ENCODE measurements at places on chromosomes 13 and 19. TPM values are rescaled to one million over a fixed set of nuclear protein-coding genes. Genes with fewer than 3 reads are reported as not detected.

The KLK2 gene
- not detected for polyA plus RNA-seq

GRCh38 chr19:805166-805551, 7.9 kb downstream of the PTBP1 start:
- DNase-seq, result no peak
- H3K27ac ChIP-seq, result no peak overlapping the region
- H3K27me3 ChIP-seq, result no peaks in the 10 kb centered on the region
- peaks cover 3% of the 10 kb centered on the region for H3K4me1 ChIP-seq
- peaks cover 15% of the 10 kb centered on the region for H3K36me3 ChIP-seq
- H3K4me3 ChIP-seq, result no peak overlapping the region

The HSH2D gene
- polyA plus RNA-seq, result 0.10 TPM

The OR7C2 gene
- polyA plus RNA-seq, result not detected

DNA sequence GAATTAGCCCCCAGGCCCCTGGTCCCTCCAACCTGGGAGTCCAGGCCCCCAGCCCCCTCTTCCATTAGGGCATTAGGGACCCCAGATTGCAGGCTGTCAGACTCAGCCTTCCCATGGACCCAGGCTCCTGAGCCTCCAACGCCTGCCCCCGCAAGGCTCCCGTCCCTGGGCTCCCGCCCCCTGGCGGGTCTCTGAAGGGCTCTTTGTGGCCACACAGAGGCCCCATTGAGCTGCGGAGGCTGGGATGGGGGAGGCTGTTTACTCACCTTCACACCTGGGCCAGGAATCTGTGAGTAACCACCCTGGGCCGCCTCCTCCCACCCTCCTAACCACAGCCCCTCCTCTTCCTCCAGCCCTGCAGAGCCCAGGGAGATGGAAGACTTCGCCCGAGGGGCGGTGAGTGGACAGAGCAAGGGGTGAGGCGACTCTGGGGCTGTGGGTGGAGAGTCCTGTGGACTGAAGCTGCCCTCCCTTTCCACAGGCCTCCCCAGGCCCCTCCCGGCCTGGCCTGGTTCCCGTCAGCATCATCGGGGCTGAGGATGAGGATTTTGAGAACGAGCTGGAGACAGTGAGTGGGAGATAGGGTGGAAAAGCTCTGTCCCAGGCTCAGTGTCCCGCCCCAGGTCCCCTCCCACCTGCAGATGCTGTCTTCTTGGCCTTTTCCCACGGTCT, 4.9 kb downstream of the ARHGEF1 start:
- no peak overlapping the region for H3K27ac ChIP-seq
- peaks cover 1% of the 10 kb centered on the region for H3K36me3 ChIP-seq
- DNase-seq, result no peak
- H3K4me1 ChIP-seq, result no peaks in the 10 kb centered on the region

The ZNF470 gene
- polyA plus RNA-seq, result 3.4 TPM

GRCh38 chr13:110379905-110380341, 72.8 kb downstream of the COL4A2 start:
- H3K27me3 ChIP-seq, result no peaks in the 10 kb centered on the region
- H3K27ac ChIP-seq, result no peak overlapping the region
- DNase-seq, result no peak
- no peak overlapping the region for H3K4me3 ChIP-seq
- no peaks in the 10 kb centered on the region for H3K36me3 ChIP-seq

The NALCN gene
- polyA plus RNA-seq, result 2.4 TPM

- no peaks in the 10 kb centered on the region for H3K36me3 ChIP-seq
- H3K27ac ChIP-seq, result no peak overlapping the region
- peak; percentile 71 for DNase-seq
- no peaks in the 10 kb centered on the region for H3K27me3 ChIP-seq
- H3K4me1 ChIP-seq, result no peaks in the 10 kb centered on the region
Measured at GRCh38 chr19:29528946-29529645, 3.3 kb downstream of the VSTM2B start.

- H3K4me3 ChIP-seq, result no peak overlapping the region
- H3K27ac ChIP-seq, result no peak overlapping the region
- H3K36me3 ChIP-seq, result no peaks in the 10 kb centered on the region
- DNase-seq, result no peak
Measured at GRCh38 chr13:44969551-44970484, 19.5 kb downstream of the NUFIP1 start.

The ZMYM5 gene
- polyA plus RNA-seq, result 5.5 TPM

The ZNF284 gene
- 1.0 TPM for polyA plus RNA-seq

The ILF3 gene
- polyA plus RNA-seq, result 40.2 TPM

DNA sequence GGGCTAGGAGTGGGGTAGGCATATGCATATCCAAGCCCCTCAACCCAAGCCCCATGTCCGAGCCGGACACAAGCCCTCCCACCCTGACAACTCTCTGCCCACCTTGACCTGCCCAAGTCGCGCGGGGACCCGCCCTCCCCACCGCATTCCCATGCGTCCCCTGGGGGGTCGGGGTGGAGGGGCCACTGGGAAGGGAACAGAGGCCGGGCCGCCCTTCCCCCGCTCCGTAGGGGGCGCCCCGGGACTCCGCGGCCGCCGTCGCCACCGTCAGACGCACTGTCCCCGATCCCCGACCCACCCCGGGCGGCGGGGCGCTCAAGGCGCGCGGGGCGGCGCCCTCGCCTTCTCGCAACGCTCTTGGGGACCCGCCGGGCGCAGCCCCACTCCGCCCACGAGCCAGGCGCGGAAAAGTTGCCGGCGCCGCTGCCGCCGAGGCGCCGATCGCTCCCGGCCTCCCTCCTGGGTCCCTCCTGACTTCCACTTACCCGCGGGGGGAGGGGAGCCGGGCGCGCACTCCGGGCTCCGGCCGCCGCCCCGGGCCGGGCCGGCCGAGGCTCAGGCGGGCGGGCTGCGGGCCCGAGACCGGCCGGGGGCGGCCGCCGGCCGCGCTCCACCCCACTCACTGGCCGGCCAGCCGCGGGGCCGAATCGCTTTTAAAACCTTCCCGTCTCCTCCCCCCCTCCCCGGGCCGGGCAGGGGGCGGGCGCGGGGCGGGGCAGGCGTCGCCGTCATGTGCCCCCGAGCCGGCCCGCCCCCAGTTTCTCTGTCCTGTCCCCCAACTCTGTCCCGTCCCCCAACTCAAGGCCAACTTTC, 34.4 kb upstream of the NANOS3 start:
- peak overlapping the region; percentile 99 for H3K27ac ChIP-seq
- peak; percentile 96 for DNase-seq
- H3K36me3 ChIP-seq, result no peaks in the 10 kb centered on the region
- H3K4me1 ChIP-seq, result no peaks in the 10 kb centered on the region
- no peaks in the 10 kb centered on the region for H3K27me3 ChIP-seq

GRCh38 chr13:26948353-26948752, 187.8 kb upstream of the GPR12 start:
- H3K27me3 ChIP-seq, result no peaks in the 10 kb centered on the region
- H3K4me3 ChIP-seq, result no peak overlapping the region
- no peak overlapping the region for H3K27ac ChIP-seq
- no peak for DNase-seq

GRCh38 chr13:20714563-20715329, 11.2 kb downstream of the IL17D start:
- no peaks in the 10 kb centered on the region for H3K36me3 ChIP-seq
- no peaks in the 10 kb centered on the region for H3K27me3 ChIP-seq
- DNase-seq, result peak; percentile 83
- no peak overlapping the region for H3K4me3 ChIP-seq
- H3K27ac ChIP-seq, result peak overlapping the region; percentile 20

- H3K27ac ChIP-seq, result no peak overlapping the region
- no peaks in the 10 kb centered on the region for H3K36me3 ChIP-seq
- H3K27me3 ChIP-seq, result no peaks in the 10 kb centered on the region
- no peaks in the 10 kb centered on the region for H3K4me1 ChIP-seq
- no peak overlapping the region for H3K4me3 ChIP-seq
Measured at GRCh38 chr13:24784319-24784718, 20.4 kb downstream of the RNF17 start.

DNA sequence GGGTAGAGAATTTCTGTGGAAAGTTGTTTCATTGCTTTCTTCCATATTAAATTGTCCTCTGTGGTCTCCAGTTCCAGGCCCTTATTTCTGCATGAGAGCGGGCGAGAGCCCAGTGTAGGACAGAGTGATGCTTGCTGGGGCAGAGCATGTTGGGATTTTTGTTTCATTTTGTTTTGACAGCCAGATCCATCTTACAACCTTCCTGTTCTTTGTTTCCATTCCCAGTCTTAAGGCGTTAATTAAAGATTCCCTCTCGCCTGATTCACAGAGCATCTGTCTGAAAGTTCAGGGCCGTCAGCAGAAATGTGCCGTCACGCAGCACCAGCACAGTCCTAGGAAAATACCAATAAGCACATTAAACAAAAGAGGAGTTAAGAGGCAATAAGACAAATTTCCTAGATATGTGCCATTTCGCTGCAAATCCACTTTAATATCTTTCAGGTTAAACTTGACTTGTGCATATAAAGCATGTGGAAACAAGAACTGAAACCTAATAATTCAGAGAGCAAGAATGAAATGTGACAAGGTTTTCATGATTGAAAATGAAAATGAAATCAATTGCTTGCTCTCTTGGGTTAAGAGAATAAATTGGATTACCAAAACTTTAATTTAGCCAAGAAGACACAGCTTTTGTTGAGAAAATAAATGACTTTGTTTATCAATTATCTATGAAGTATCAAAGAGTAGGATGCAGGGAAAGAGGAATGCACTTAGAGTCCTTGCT, 210.7 kb upstream of the SLC10A2 start:
- H3K4me3 ChIP-seq, result no peak overlapping the region
- H3K4me1 ChIP-seq, result no peaks in the 10 kb centered on the region
- DNase-seq, result no peak
- peaks cover 2% of the 10 kb centered on the region for H3K36me3 ChIP-seq

DNA sequence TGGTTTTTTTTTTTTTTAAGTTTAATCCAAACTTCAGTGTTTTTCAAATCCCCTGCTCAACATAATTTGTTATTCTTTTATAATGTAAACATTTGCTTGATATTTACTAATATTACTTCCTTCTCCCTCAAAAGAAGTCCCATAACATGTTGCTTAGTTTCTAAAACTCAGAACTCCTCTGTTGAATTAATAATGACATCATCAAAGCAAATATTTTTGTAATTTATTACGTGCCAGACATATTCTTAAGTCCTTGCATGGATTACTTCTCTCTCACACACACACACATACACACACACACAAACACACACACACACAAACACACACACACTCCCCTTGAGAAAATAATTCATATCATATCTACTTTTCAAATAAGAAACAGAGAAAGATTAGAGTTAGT, 1432.3 kb upstream of the SPRY2 start:
- no peaks in the 10 kb centered on the region for H3K27me3 ChIP-seq
- no peak for DNase-seq
- H3K27ac ChIP-seq, result no peak overlapping the region
- H3K36me3 ChIP-seq, result no peaks in the 10 kb centered on the region
- no peak overlapping the region for H3K4me3 ChIP-seq

DNA sequence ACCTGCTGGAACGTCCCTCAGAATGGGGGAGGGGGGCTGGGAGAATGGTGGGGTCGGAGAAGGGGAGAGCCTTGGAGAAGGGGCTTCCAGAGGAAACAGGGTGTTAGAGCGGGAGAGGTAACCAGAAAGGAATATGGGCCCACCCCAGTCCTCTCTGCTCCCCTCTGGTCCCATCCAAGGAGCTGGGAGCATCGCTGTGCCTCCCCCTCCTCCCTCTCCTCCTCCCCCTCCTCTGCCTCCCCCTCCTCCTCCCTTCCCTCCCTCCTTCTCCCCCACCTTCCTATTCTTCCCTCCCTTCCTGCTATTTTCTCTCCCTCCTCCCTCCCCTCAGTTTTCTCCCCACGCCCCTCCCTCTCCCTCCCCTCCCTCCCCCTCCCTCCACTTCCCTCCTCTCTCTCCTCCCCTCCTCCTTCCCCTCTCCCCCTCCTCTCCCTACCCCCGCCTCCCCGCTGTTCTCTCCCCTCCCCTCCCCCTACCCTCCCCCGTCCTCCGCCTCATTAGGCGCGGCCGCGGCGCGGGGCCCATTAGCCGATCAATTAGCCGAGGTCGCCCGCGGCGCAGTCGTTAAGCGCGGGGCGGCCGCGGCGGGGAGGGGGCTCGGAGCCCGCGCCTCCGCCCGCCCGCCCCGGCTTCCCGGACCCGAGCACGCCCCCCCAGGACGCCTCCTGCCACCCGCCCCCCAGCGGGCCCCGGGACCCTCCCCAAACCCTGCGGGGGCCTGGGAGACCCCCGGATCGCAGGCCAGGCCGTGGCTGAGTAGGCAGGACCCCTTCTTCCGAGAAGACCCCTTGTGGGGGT, 15.4 kb downstream of the TLE5 start:
- no peaks in the 10 kb centered on the region for H3K27me3 ChIP-seq
- no peak overlapping the region for H3K27ac ChIP-seq
- peak overlapping the region; percentile 19 for H3K4me3 ChIP-seq
- DNase-seq, result no peak
- no peaks in the 10 kb centered on the region for H3K36me3 ChIP-seq
- H3K4me1 ChIP-seq, result no peaks in the 10 kb centered on the region

The CABP5 gene
- not detected for polyA plus RNA-seq

The CD209 gene
- 3.1 TPM for polyA plus RNA-seq

The ZNF560 gene
- not detected for polyA plus RNA-seq

- no peaks in the 10 kb centered on the region for H3K27me3 ChIP-seq
- H3K27ac ChIP-seq, result peak overlapping the region; percentile 42
- peak; percentile 84 for DNase-seq
- H3K4me3 ChIP-seq, result peak overlapping the region; percentile 55
- peaks cover 3% of the 10 kb centered on the region for H3K4me1 ChIP-seq
- H3K36me3 ChIP-seq, result no peaks in the 10 kb centered on the region
Measured at GRCh38 chr19:40466219-40466984, 399 bp upstream of the SPTBN4 start.

The KIR3DL1 gene
- polyA plus RNA-seq, result not detected

GRCh38 chr19:31261603-31262212, 87.5 kb downstream of the TSHZ3 start:
- H3K27me3 ChIP-seq, result no peaks in the 10 kb centered on the region
- DNase-seq, result no peak
- no peaks in the 10 kb centered on the region for H3K4me1 ChIP-seq
- no peak overlapping the region for H3K4me3 ChIP-seq
- H3K27ac ChIP-seq, result no peak overlapping the region

DNA sequence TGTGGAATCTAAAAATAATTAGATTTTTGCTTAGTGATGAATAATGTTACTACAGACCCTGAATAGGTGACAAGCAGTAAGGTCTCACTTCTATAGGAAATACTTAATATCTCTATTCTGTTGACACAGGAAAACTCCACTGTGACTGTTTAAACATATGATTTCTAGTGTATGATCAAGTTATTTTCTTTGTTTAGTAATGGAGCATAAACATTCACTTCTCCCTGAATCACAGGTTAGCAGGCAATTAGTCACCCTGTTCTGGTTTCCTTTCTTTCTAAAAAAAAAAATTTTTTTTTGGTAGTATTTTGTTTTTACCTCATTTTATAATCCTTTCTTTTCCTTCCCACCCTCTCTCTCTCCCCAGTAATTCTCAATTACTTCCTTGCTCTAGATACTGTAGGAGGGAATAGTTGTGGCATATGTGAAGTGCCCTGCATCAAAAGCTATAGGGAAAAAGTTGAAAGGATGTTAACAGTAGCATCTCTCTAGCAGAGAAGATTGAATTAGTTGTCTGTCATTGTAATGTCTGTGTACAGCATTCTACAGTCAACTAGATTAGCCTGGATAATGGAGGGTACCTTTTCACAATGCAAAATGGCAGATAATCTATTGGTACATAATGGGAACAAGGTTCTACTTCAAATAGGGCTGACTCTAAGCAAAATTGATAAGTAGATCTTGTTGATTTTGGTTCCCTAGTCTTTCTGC, 3.5 kb downstream of the HS6ST3 start:
- H3K27ac ChIP-seq, result no peak overlapping the region
- H3K27me3 ChIP-seq, result no peaks in the 10 kb centered on the region
- DNase-seq, result no peak
- H3K36me3 ChIP-seq, result no peaks in the 10 kb centered on the region
